ENCODE measurements at places on chromosomes 3 and 15. TPM values are rescaled to one million over a fixed set of nuclear protein-coding genes. Genes with fewer than 3 reads are reported as not detected.

The SEMA5B gene
- polyA plus RNA-seq, result 4.5 TPM

The GP5 gene
- not detected for polyA plus RNA-seq

The FAM3D gene
- polyA plus RNA-seq, result not detected

The ARHGEF26 gene
- polyA plus RNA-seq, result 14.4 TPM

The PIERCE2 gene
- 4.2 TPM for polyA plus RNA-seq
